Trophoblast cell (in vitro differentiated cells and primary cell): ENCODE measurements at places on chromosomes 6 and 20.

- DNase-seq, result no peak
These were observed 379.6 kb downstream of the COL12A1 start for GRCh38 chr6:74826263-74826662.

GRCh38 chr20:35508493-35509218 lies 20.8 kb downstream of the C20orf173 start:
- DNase-seq, result no peak

GRCh38 chr6:116472706-116473105 lies 11.5 kb downstream of the CALHM6 start:
- no peak for DNase-seq

DNA sequence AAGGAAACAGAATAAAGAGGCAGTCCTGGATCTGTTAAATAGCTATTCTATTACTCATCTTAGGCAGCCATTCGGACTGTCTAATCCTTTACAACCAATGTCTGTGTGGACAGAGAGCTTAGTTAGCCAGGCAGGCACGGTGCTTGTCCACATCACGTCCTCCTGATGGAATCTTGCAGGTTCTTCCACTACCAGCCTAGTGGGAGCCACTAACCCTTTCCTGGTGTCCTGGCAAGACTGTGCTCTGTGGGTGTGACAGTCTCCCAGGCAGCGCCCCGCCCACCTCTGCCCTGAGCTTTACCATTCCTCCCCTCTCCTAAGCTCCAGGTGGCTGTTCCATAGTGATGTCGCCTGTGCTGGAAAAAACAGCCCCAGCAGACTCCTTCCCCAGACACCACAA lies 78.3 kb upstream of the CLDN20 start:
- DNase-seq, result peak; percentile 19

GRCh38 chr6:161383951-161384350 lies 110.1 kb upstream of the AGPAT4 start:
- peak; percentile 59 for DNase-seq

DNA sequence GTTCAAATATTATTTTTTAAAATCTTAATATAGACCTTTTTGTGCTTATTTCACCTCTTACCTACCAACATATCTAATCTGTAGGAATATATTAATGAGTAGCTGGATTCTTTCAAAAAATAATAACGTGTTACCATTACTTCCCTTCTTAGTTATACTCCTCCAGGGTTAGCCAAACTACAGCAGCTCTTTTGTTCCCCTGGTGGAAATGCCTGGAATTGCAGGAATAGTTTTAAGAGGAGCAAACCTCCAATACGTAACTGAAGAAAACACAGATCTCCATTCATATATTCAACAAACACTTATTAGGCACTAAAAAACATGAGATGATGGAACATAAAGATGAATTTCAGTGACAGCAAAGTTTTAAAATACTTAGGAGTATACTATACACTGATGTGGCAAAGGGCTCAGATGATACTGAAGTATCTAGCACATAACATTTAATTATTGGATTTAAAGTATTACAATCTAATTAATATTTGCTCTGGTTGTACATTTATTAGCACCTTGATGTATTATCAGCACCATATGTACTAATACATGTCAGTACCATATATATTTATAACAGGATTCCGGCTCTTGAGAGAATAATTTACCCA lies 78.3 kb downstream of the TBX18 start:
- DNase-seq, result no peak

GRCh38 chr6:106667022-106667402 lies 37.6 kb downstream of the QRSL1 start:
- no peak for DNase-seq

- DNase-seq, result no peak
These were observed 3.8 kb downstream of the DDR1 start for GRCh38 chr6:30887901-30888815.

DNA sequence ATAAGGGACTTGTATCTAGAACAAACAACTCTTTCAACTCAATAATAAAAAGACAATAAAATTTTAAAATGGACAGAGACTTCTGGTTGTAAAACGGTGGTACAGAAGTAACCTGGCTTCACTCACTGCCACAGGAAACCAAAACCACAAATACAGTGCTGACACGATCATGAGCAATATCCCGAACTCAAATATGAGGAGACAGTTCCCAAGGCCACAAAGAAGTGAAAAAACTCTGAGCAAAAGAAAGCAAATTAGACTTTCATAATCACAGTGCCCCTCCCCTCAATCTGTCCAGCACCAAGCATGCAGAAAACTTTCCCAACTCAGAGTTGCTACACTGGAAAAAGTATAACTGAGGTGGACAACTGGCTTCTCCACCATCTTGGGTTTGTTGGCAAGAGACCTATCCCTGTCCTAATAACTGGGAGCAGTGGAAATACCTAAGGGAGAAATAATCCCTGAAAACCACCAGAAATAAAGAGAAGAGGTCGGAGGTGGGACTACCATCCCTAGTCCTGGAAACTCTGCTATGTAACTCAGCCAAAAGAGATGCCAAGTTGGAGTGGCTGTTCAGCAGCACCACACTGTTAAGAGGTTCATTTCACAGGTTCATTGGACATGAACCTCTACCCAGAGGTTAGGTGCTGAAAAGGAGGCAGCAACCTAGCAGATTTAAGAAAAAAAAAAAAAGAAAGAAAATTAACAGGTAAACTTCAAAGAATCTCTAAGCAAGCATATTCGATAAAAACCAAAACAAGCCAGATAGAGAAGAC lies 55.5 kb downstream of the REV3L start:
- DNase-seq, result no peak

DNA sequence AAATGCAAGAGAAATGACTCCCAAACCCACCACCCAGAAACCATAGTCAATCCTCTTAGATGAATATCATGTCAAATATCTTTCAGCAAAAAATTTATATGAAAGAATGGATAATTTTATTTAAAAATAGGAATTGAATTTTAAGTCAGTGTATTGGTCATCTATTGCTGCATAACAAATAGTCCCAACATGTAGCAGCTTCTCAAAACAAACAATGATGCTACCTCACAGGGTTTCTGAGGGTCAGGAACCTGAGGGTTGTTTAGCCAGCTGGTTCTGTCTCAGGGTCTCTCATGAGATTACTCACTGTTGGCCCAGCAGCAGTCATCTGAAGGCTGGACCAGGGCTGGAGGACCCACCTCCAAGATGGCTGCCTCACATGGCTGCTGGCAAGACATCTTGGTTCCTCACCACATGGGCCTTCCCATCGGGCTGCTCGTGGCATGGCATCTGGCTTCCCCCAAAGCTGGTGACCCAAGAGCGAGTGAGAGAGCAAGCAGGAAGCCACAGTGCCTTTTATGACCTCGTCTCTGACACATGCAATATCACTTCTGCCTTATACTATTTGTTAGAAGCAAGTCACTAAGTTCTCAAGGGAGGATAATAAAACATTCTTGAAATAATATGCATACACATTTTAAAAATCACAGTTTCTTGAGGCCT lies 36.3 kb downstream of the BANF2 start:
- DNase-seq, result no peak

DNA sequence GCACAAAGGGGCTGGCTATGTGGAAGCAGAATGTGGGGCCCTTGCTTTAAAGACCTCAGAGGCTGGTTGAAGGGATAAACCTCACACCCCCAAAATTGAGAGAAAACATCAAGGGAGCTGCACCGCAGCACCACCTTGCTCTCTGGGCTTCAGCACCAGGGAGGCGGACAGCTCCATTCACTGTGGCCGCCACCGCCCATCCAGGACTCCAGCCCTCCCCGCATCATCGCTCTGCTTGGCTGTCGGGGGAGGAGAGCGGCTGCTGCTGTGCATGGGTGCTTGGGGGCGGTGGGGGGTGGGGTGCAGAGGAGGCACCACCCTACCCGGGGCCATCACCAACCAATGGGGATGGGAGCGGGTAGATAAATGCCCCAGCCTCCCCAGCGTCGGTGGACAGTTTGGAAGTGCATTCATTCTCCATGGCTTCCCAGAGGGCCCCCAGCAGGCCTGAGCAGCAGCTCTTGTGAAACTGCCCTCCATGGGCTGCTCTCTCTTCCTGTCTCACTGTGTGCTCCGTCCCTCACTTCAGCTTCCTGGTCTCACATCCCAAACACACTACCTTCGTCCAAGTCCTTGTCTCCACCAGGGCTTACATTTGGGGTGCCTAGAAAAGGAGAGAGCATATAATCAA lies 75.7 kb upstream of the BHLHE23 start:
- DNase-seq, result peak; percentile 10

DNA sequence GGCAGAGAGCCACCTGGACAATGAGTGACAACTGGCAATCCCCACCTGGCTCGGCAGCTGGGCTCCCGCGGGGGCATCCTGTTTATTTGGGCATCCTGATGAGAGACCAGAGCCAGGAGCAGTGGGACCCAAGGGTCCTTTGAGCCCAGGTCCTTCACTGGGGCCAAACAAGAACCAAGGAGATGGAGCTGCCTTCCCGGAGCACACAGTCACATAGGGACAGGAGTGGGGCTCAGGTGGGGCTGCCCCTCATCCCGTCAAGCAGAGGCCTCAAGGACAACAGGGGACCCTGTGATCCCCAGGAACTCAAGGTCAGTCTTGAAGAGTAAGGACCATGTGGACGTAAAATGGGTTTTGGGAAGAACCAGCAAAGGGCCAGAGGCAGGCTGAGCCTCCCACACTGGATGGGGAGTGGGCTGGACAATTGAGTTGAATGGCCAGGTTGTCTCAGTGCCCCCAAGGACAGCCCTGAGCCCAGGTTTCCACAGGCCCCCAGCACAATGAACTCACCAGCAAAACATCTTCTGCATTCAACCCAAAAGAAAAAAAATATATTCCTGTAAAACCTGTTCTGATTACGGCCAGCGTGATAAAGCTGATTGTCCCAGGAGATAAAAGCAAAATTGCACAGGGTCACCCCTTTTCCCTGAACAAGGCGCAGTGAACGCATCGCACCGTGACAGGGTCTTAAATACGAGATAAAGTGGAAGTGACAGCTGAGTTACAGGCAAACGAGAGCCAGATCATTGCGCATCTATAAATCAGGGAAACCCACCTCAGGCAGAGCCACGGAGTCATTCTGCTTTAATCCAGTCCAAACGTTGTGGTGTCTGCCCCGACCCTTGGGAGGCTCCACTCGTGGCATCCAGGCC lies 86.2 kb downstream of the ANKRD60 start:
- peak; percentile 49 for DNase-seq

DNA sequence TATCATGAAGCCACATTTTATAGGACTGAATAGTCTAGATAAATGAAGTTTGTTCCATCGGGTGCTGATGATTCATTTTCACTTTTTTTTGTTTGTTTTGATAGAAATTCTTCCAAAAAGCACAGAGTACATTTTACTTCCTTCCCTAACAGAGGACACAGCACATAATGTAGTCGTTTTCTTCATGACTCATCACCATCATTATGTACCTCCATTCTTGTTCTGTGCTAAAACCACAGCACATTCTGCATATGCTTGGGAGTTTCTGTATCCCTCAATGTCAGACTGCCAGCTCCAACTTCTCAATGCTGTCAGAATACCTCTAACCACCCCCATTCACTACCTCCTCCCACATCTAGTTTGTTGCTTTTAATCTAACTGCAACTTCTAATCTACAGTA lies 1004.9 kb upstream of the ADGRB3 start:
- DNase-seq, result no peak

DNA sequence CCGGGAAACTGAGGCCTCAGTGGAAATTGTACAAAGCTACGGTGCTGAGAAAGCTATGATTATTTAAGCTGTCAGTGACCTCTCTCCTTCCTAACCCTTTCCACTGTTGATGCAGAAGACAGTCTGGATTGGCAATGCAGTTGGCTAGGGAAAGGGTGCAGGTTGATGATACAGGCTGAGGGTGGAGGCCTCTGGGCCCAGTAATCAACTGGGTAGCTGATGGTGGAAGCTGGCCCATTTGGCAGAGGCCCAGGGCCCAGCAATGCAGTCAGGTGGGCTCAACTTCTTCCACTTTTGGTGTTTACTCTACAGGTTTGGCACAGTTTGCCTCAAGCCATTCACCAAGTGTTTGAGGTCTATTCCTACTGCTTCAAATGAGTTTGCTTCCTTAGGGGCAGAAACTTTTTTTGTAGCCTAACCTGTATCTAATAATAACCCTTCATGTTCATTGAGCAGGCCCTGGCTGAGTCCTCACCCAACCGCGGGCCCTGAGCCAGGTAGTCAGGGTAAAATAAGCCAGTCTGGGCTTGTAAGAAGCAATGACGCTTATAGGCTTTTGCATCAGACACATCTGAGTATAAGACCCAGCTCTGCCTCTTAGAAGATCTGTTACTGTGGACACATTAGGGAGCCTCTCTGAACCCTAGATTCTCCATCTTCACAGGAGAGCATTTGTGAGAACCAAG lies 12.1 kb downstream of the BCL2L1 start:
- DNase-seq, result no peak

DNA sequence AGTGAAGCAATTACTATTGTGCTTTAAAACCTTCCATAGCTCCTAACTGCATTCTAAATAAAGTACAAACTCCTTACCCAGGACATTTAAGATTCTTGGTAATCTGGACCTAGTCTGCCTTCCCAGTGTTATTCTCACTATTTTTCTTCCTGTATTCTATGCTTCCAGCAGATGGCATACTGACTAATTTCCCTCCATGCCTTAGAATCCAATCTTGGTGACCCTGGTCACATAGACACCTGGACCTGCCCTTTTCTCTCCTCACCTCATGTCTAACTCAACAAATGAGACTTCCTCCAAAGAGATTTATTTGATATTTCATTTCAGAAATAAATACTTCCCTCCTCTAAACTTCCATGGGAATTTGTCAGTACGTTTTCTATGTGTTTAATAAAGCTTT lies 25.8 kb downstream of the ROS1 start:
- peak; percentile 23 for DNase-seq

- no peak for DNase-seq
These were observed 26.8 kb downstream of the PAQR8 start for GRCh38 chr6:52388790-52389189.

GRCh38 chr6:150298676-150299075 lies 70.1 kb upstream of the IYD start:
- DNase-seq, result no peak

GRCh38 chr6:143510991-143511891 lies at the start of gene FUCA2:
TSS of gene FUCA2 (minus strand) at chr6:143511720. CDS start at chr6:143511634, 86 bp downstream.
- DNase-seq, result peak; percentile 81

GRCh38 chr6:46407776-46408530 lies 83.3 kb downstream of the RCAN2 start:
- no peak for DNase-seq

GRCh38 chr20:57092112-57092899 lies 174.1 kb downstream of the BMP7 start:
- DNase-seq, result peak; percentile 76
